CD8-positive, alpha-beta T cell (primary cell): ENCODE measurements at places on chromosomes 2 and 18. TPM values are rescaled to one million over a fixed set of nuclear protein-coding genes. Genes with fewer than 3 reads are reported as not detected.

METTL8 gene
- 6.2 TPM for total RNA-seq

GNLY gene
- 92.9 TPM for total RNA-seq

VWA3B gene
- not detected for total RNA-seq

POTEJ gene
- not detected for total RNA-seq

KIAA2012 gene
- not detected for total RNA-seq

LBH gene
- 133 TPM for total RNA-seq

ANKRD30B gene
- total RNA-seq: not detected

GULP1 gene
- not detected for total RNA-seq

TMEM200C gene
- not detected for total RNA-seq

DNAJC5G gene
- not detected for total RNA-seq

EML6 gene
- total RNA-seq: 0.81 TPM
